ENCODE measurements at places on chromosomes 1 and 21.

- no peak for DNase-seq
Observed at GRCh38 chr21:34599534-34600101, 15.3 kb downstream of the RCAN1 start.

- DNase-seq = no peak
Observed at GRCh38 chr1:9569267-9569666, 19.4 kb upstream of the TMEM201 start.

GRCh38 chr1:60739729-60740128 is 342.6 kb upstream of the NFIA start:
- DNase-seq = no peak

GRCh38 chr21:17461582-17461981 is 51.3 kb upstream of the CXADR start:
- no peak for DNase-seq

DNA sequence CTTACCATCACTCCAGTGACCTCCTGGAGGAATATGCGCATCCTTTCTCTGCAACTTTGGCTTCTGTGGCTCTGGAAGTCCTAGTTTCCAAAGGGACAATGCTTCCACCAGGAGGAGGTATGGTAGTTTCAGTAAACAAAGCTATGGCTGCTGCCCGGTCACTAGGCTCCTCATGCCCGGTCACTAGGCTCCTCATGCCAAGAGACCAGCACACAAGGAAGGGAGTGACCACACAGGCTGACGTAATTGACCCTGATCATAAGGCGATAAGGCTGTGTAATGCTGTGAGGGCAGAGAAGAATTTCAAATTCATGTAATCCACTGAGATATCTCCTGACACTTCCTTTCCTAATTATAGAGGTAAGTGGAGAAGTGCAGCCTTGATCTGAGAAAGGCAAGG is 102.9 kb downstream of the DTL start:
- no peak for DNase-seq

DNA sequence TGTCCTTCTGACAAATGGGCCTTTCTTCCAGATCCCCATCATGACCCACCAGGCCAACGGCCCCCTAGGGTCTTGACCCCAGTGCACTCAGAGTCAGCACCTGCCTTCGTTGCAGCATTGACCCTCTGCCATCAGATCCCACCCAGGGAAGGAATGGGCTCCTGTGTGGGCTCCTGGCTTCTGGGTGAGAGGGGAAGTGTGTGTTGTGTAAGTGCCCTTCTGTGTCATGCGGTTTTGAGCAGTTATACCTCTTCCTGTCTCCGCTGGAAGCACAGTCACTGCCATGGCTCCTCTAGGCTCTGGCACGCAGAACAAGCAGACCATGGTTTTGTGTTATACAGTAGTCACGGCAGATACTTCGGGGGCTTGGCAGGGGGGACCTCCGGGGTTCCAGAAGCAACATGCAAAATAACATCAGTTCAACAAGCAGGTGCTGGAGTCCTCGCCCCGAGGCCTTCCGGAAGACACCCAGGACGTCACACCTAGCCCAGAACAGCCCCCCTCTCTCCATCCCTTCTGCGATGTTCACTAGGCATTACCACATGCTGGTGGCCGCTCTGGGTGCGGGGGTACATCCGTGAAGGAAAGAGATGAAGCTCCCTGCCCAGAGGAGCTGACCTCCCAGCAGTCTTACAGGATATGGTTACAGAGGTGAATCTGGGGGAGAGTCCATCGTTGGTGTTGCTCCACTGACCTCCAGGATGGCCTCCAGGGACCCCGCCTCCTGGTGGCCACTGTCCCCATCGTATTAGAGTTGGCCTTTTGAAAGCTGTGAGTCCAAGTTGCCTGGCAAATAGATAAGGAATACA is 17.4 kb upstream of the KCNAB2 start:
- peak; percentile 82 for DNase-seq

DNA sequence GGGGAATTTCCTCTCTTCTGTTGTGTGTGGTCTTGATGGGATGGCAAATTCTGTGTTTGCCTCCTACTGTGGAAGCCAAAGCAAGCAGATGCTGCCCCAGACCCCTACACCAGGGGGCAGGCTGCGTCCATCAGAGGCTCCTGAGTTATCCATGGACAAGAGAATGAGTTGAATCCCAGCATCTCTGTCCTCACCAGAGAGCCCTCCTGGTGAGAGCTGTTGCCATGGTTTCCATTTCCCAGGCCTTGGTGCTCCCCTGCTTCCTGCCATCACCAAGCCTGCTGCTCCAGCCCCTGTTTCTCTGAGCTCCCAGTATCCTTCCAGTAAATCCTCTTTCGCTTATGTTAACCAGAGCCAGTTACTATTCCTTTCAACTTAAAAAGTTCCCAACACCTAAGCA is 20.4 kb upstream of the GNG12 start:
- DNase-seq = no peak

DNA sequence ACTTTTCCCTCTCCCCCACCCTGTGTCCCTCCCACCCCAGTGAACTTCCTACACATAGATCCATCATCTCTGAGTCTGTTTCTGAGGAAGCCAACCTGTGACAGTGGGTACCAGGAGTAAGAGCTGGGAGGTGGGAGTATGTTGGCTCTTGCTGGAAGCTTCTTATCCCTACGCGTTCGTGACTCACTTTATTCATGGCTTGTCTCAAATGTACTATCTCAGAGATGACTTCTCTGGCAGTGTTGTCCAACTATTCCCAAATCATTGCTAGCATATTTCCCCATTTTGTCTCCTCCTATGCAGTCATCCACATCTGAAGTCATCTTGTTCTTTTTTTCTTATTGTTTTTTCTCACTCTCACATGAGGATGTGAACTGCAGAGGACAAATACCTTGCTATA is 88.0 kb downstream of the HIVEP3 start:
- DNase-seq = no peak

DNA sequence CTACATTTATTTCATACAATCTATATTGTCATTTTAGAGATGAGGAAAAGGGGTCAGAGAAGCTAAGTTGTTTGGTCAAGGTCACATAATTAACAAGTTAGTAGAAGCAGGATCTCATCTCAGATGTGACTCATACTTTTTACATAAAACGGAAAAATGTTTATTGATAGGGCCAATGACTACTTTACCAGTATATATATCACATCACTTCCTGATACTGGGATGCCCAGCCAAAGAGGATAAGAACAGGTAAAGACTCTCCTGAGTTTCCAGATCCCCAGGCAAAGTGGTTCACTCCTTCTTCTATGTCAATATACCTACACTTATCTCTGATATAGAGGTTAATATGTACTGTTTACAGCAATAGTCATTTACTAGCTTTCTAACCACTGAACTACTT is 21.0 kb downstream of the YIPF1 start:
- no peak for DNase-seq

- no peak for DNase-seq
Observed at GRCh38 chr1:47564570-47564969, 126.7 kb downstream of the FOXD2 start.

- peak; percentile 56 for DNase-seq
Observed at GRCh38 chr1:234972411-234973191, 156.0 kb downstream of the TOMM20 start.

DNA sequence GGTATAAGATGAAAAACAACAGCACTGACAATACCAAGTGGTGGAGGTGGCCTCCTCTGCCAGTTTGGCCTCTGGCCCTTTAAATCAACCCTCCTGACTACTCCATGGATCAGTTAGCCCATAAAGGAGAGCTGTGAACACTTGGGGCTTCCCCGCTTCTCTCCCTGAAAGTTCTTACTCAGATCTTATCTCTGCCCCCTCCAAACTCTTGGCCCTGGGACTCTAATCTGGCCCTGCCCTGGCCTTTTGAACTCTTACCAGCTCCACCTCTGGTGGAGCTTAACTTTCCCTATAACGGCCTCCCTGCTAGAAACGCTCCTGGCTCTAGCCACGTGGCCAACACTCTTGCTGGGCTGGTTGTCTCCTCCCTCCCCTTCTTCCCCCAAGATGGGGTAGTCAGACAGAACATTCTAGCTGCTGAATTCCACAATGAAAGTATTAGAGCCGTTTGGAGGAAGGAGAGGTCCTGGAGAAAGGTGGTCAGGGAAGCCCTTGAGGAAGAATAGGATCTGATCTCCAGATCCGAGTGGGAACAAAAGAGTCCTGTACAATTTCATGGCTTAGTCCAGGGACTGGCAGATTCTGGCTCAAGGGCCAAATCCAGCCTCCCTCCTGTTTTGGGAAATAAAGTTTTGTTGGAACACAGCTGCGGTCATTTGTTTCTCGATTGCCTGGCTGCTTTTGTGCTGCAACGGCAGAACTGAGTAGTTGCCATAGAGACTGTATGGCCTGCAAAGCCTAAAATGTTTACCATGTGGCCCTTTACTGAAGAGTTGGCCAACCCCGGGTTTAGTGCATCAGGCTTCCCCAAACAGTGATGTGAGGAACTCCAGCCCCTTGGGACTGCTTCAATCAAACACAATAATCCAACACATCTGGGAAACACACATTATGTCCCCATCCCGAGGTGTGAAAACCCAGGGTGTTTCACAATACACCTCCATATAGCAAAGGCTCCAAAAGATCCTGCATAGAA is 9.5 kb upstream of the PIGR start:
- no peak for DNase-seq

DNA sequence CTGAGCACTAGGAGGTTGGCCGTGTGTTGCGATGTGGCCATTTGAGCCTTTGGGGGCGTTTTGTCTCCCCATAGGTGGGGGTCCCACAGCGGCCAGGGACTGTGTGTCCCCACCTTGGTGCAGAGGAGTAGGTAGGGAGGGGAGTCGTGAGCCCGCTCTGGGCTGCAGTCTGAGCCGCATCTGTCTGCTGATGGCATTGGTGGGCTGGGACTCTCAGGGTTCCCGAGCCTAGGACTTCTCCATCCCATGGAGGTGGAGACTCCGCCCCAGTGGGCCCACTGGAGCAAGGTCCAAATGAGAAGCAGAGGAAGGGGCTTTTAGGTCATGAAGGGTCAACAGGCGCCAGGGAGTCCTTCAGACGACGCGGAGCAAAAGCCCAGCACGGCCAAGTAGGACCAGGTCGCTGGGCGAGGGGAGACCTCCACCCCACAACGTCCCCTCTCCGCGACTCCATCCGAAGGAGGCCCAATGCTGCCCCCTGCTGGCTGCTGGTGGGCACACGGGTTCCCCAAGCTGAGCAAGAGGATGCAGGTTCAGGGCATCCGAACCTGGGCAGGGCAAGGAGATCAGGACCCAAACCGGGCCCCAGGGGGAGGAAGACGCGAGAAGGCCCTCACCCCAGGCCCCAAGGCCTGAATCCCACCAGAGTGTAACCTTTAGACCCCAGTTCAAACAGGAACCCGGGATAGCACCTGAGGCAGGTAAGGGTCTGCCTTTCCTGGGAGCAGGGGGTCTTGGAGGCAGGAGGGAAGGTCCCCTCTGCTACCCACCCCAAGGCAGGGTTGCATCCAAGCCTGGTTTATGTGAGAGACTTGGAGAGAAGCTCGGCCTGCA is 14.9 kb downstream of the TTC34 start:
- DNase-seq = peak; percentile 91

- DNase-seq = no peak
Observed at GRCh38 chr1:59124166-59124565, 172.7 kb upstream of the FGGY start.

GRCh38 chr1:179025125-179025974 is at the start of gene FAM20B:
Gene FAM20B (plus strand): TSS chr1:179025894. CDS start chr1:179043848, 17,954 bp downstream.
- DNase-seq = peak; percentile 95

DNA sequence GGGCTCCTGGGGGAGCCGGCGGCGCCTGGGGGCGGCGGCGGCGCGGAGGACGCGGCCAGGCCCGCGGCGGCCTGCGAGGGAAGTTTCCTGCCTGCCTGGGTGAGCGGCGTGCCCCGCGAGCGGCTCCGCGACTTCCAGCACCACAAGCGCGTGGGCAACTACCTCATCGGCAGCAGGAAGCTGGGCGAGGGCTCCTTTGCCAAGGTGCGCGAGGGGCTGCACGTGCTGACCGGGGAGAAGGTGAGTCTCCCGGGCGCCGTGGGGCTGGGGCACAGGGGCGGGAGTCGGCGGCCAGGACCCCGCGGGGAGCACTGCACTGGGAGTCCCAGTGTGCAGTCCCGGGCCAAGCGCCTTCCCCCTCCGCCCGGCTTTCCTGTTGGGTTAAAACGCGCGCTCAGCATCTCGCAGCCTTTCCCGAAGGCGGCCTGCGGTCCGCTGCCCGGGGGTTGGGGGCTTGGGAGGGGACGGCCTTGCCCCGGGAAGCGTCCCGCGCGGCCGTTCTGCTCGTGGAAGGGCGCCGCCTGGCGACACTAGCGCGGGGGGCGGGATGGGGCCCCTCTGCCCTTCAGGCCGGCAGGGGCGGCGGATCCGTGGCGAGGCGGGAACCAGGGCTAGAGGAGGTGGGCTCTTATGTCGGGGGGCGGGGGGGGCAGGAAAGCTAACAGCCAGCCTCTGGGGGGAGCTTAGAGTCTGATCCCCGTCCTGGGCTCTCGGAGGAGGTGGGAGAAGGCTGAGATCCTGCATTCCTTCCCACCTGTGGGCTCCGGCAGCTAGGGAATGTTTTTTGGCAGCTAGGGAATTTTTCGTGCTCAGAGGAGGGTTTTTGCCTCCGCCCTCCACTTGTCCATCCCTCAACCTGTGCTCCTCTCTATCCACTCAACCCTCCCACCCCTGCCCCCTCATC is 1.1 kb downstream of the HUNK start:
- DNase-seq = peak; percentile 80

DNA sequence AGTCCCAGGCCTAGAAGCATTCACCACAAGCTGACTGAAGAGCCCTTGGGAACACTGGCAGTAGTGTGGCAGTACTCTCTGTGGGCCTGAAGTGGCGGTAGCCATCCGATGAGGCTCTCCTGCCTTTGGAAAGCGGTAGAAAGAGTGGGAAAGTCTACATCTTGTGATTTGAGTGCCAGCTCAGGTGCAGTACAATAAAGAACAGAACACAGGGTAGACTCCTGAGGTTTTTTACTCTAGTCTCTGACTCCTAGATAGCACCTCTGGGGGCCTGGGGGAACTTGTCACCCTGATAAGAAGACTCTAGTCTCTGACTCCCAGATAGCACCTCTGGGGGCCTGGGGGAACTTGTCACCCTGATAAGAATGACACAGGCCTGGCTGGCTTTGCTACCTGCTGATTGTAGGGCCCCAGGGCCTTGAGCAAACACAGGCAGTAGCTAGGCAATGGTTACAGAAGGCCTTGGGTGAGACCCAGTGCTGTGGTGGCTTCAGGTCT is 18.0 kb upstream of the IL20 start:
- no peak for DNase-seq

GRCh38 chr1:60813071-60813470 is 269.3 kb upstream of the NFIA start:
- DNase-seq = no peak

DNA sequence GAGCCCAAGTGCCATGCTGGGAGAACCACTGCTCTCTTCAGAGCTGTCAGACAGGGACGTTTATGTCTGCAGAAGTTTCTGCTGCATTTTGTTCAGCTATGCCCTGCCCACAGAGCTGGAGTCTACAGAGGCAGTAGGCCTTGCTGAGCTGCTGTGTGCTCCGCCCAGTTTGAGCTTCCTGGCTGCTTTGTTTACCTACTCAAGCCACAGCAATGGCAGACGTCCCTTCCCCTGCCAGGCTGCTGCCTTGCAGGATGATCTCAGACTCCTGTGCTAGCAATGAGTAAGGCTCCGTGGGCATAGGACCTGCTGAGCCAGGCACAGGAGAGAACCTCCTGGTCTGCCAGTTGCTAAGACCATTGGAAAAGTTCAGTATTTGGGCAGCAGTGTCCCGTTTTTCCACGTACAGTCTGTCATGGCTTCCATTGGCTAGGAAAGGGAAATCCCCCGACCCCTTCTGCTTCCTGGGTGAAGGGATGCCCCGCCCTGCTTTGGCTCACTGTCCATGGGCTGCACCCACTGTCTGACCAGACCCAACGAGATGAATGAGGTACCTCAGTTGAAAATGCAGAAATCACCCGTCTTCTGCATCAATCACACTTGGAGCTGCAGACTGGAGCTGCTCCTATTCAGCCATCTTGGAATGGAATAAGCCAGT is 31.9 kb downstream of the CYP4B1 start:
- DNase-seq = no peak

All from activated CD8-positive, alpha-beta memory T cell treated with anti-CD3 and anti-CD28 coated beads for 24 hours (primary cell).